ENCODE measurements at places on chromosomes 12 and 14.

DNA sequence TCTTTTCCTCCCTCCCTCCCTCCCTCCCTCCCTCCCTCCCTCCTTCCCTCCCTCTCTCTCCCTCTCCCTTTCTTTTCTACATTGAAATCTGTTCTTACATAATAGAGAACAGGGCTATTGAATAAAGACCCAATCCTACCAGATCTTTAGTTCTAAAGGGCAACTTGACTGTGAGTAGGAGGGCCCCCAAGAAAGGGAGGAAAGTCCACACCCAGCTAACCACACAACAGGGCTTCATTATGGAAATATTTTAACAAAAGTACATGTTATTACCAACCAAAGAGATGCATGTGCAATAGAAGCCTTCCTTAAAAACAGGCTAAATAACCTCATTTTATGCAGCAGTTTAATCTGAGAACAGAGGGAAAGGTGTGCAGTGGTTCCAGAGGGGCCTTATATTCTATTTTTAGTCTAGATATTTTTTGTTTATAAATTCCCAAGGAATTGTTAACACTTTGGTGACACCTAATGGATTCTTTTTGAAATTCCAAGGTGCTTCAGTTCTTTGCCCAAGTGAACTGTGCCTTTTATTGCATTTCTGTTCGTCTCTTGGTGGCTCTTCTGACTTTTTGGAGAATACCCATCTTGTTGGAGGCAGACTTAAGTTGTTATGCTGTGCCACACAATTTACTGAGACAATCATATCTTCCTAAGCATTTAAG, 63.0 kb downstream of the GNS start:
- DNase-seq = no peak

DNA sequence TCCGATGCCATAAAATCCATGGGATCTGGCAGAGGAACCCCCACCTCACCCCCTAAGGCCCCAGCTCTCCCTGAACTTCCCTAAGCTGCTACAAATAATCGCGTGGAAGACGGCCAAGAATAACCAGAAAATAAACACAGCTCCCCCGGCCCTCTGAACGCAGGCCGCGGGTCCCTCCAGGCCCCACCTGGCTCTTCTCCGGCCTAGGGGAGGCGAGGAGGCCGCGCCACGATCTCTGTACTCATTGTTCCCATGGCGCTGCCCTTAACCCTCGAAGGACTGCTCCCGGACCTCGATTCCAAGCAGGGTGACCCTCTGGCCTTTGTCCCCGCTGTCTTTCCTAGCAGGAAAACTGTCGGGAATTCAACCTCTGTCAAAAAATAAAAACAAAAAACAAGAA, 33.9 kb upstream of the TBX5 start:
- DNase-seq = no peak

DNA sequence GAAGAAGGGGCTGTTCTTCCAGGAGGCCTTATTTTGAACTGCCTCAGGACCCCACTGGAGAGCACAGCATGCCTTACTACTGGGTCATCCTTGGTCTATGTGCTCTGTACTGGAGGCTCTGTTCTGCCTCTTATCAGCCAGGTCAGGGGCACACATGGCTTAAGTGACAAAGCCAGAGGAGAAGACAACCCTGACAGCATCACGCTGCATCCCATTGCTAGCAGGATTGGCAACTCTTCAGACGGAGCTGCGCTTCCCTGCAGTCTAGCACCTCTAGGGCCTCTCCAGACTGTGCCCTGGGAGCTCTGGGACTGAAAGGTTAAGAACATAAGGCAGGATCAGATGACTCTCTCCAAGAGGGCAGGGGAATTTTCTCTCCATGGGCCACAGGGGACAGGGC, 17.3 kb upstream of the TIGAR start:
- DNase-seq = no peak

DNA sequence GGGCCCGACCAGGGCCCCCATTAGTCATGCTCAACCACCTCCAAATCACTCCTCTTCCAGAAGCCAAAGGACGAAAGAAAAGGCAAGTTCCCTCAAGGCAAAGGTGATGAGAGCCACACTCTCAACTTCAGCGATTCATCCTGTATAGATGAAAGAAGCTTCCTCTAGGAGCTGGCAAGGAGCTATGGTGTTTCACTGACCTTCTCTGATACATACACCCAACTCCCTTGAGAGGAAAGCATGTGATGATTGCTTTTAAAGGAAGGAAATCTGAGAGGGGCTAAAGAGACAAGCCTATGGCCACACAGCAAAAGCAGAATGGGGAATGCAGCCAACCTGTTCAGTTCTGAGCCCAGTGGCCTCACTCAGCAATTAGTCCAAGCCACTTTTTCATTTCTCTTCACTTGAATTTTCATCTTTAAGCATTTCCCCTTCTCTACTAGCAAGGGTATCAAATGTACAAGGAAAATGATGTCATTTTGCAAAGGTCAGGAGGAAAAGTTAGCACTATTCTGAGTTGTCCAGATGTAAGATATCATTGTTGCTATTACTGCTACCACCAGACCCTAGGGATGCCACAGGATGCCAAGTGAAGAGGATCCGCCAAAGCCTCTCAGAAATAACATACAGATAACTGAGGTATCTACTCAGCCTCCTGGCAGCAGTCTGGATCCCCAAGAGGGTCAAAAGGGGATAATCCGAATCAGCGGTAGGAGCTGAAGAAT, 82.5 kb downstream of the MAP3K9 start:
- DNase-seq = no peak

- no peak for DNase-seq
These were observed 103.5 kb upstream of the HIF1A start for GRCh38 chr14:61591862-61592261.
